Femur (tissue), 1 donor: ENCODE measurements at places on chromosomes 1 and 21.

GRCh38 chr1:1975535-1975934, 28.1 kb downstream of the CFAP74 start:
- peak; percentile 5 for DNase-seq

DNA sequence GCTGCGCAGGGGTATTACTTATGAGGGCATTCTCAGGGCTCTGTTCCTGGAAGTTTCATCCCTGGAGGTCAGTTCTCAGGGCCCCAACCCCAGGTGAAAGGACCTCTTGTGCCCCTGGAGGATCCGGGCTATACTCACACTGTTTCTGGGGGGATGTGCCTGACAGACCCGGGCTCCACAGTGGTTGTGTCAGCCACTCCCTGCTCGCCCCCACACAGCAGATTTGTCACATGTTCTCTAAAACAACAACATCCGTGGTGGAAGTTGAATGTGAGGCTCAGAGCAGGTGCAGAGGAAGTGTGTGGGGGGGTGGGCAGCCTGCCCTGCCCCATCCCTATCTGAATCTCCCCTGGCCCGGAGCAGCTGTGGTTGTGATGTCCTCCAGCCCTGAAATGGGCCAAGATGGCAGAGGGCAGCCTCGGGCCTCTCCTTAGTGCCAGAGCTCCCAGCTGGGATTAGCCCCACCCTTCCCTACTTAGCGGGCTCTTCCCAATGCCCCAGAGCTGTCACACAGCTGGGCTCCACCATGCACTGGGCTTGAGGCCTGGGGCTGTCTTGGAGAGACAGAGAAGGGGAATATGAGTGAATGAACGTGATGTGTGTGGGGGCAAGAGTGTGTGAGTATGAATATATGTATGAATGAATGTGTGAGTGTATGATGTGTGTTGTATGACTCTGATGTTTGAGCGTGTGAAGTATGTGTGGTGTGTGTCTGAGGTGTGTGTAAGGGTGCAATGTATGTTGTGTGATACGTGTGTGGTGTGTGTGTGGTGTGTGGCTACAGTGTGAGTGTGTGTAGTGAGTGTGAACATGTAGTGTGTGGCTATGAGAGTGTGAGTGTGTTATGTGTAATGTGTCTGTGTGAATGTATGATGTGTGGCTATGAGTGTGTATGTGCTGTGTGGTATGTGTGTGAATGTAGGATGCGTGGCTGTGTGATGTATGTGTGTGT, 1.5 kb upstream of the FCMR start:
- DNase-seq: peak; percentile 59

- no peak for DNase-seq
These were observed 6.1 kb downstream of the DFFB start for GRCh38 chr1:3863231-3863935.

GRCh38 chr1:25873120-25873519, 2.4 kb downstream of the PAQR7 start:
- DNase-seq: peak; percentile 58

DNA sequence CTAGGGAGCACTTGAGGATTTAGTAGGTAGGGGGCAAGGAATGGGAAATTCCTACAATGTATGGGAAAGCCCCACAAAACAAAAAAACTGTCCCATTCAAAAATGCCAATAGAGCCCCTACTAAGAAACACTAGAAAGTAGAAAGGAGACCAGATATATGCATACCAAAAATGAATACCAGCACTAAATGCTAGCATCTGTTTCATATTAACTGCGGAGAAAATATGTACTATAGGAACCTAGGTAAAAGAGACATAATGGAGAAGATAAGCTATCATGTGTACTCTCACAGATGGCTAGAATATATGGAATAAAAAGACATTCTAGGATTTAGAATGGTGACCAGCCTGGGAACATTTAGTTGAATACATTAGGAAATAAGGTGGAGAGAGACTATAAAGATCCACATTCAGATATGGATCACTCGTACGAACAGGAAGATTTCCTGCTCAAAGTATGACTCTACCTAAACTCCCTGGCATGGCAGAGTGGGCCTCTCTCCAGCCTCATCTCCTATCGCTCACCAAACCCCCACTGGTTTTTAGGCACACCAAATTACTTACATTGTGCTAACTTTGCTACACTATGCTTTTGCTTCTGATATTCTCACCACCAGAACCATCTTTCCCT, 18.3 kb downstream of the ZNHIT6 start:
- DNase-seq: no peak

GRCh38 chr1:240608707-240609106, 3.2 kb downstream of the GREM2 start:
- no peak for DNase-seq

DNA sequence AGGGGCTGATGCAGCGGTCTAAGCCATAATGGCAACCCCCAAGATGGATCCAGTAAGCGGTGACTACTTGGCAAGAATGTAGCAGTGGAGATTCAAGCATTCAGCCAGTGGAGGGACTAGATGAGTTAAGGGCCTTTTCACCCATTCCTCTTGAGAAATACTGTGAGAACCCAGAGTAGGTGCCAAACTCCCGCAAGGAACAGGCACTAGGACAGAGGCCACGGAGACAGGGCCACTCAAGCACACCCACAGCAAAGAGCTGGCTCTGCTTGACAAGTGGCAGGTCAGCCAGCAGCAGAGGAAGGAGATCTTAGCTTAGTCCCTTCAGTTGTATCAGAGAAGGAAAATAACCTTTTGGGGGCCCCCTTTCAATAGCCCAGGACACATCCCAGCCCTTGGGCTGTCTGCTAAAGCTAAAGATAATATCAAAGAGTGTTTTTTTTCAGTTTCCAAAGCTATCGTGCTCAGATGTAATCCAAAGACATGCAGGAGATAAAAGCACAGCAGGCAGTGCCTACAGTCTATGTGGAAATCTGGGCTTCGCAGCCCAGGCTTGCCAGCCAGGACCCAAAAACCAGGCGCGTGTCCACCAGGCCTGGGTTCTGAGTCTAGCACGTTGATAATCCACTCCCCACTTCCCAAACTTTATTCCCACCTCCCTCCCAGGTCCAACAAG, 62.0 kb upstream of the GOLT1A start:
- DNase-seq: no peak

DNA sequence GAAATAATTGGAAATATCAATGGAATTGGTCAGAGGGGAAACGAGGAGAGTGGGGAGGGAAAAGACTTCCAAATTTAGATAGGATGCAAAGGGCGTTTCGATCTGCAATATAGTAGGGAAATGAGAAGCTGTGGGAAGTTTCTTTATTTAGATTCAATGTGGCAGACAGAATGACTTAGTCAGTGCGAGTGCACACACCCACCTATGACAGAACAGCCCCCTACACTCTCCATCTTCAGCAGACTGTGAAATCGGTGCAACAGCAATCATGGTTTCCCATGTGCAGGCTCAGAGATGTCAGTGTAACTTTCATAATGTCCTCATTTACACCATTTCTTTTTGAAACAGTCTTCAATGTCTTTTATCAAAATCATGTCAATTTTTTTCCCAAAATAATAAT, 46.0 kb downstream of the DIP2A start:
- DNase-seq: no peak

GRCh38 chr1:69485616-69486015, 82.1 kb upstream of the LRRC7 start:
- DNase-seq: no peak

DNA sequence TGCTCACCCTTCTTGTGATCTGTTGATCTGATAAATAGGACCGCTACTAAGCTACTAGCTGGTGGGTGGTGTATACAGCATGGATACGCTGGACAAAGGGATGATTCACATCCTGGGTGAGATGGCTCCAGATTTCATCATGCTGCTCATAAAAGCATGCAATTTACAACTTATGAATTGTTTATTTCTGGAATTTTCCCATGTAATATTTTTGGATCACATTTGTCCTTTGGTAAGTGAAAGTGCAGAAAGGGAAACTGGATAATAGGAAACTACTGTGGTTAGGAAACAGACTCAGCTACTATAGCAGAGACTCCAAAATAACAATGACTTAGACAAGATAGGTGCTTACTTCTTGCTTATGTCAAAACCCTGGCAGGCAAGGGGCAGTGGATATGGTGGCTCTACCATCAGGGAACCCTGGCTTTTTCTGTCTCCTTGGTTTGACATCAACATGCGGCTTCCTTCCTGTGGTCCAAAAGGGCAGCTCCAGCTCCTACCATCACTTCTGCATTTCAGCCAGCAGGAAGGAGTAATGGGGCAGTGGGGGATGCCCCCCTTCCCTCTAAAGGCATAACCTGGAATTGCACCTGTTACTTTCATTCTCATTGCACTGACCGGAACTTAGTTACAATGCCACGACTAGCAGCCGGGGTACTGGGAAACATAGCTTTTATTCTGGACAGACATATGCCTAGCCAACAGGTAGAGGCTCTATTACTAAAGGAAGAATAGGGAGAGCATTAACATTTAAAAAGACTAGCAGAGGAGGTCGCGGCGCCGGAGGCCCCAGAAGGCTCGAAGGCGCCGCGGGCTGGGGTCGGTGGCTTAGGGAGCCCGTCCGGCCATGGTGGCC, 13.8 kb upstream of the AK2 start:
- DNase-seq: no peak

- no peak for DNase-seq
These were observed 57.2 kb downstream of the CENPF start for GRCh38 chr1:214660190-214660589.

DNA sequence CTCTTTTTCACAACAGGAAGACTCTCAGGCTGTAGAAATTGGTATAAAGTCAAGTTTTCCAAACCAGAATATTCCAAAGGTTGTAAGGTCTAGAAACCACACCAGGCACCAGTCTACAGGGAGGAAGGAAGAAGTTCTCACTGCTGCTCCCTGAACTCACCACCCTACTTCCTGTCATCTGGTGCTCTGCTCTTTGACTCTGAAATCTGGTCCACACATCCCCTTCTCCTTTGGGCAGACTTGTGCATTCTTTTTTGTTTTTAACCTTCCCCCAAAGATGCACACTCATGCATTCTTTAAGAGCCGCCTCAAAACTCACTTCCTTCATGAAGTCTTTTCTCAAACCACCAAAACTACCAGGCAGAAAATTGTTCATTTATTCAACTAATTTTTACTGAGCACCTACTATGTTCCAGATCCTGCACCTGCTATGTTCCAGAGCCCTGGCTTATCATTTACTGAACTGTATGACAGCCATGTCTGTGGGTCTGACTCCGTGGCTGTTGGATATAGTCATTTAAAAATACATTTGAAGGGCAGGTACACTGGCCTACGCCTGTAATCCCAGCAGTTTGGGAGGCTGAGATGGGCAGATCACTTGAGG, 30.1 kb upstream of the EPS15 start:
- no peak for DNase-seq

- DNase-seq: no peak
These were observed 17.1 kb downstream of the HAO2 start for GRCh38 chr1:119385650-119386049.

DNA sequence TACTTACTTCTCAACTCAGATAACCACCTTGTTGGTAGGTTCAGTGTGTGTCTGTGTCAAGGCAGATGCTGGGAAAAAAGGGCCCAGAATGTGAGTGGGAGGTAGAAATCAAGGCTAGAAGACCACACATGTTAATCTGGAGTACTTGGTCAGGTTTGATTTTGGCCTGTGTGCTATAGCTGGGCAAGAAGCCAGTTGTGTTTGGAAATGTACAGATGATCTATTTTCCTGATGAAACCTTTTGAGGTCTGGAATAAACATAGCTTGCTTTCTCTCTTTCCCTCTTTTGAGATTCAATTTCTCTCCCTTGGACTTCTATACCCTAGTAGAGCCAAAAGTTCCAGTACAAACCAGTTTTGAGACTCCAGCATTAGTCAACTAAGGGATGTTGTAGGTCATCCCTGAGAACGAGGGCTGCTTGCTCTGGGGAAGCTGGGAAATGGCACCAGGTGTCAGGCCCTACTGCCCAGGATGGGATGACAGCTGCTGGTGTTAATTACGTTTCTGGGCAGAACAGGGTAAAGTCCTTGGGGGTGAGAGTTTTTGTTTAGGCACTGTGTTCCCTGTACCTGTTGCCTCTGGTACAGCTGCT, 15.8 kb downstream of the MAPKAPK2 start:
- DNase-seq: peak; percentile 66

GRCh38 chr1:41391834-41392527, 30.7 kb downstream of the FOXO6 start:
- DNase-seq: no peak

DNA sequence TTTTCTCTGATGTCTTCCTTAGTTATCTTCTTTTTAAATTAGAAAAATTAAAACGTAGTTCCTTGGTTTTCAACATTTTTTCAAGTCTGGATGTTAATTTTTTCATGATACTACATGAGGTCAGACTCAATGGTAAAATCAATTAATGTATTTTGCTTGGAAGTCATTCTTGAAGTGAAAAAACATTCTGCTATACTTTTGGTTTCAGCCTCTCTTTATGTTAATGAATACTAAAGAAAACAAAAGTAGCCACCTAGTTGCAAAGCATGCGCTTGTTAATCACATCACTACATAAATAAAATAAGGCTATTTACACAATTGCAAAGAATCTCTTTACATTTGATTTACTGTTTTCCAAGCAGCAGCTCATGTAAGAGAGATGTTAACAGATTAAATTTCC, 170.4 kb downstream of the LIPI start:
- no peak for DNase-seq

GRCh38 chr1:8910914-8911313, 32.4 kb upstream of the ENO1 start:
- DNase-seq: no peak

GRCh38 chr1:217188280-217189237, 442.3 kb downstream of the GPATCH2 start:
- no peak for DNase-seq

GRCh38 chr21:27584256-27584655, 617.4 kb upstream of the ADAMTS5 start:
- no peak for DNase-seq

DNA sequence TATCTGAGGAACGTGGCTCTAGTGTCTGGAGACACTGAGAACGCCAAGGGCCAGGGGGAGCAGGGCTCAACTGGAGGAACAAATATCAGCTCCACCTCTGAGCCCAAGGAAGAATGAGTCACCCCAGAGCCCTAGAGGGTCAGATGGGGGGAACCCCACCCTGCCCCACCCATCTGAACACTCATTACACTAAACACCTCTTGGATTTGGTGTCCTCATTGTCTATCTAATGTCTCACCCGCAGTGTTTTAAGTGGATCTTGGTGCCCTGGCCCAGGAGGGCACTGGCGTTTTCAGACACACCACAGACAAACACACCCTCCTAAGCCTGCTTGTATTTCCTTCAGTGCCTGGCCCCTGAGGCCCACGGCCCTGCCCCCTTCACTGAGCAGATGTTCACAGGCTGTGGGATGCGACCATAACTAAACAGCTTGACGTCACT, 2.2 kb upstream of the FALEC start:
- no peak for DNase-seq
